ENCODE measurements at places on chromosomes 1 and 21.
A peak's percentile ranks its signal among the peaks of the same experiment; 100 is the strongest.

DNA sequence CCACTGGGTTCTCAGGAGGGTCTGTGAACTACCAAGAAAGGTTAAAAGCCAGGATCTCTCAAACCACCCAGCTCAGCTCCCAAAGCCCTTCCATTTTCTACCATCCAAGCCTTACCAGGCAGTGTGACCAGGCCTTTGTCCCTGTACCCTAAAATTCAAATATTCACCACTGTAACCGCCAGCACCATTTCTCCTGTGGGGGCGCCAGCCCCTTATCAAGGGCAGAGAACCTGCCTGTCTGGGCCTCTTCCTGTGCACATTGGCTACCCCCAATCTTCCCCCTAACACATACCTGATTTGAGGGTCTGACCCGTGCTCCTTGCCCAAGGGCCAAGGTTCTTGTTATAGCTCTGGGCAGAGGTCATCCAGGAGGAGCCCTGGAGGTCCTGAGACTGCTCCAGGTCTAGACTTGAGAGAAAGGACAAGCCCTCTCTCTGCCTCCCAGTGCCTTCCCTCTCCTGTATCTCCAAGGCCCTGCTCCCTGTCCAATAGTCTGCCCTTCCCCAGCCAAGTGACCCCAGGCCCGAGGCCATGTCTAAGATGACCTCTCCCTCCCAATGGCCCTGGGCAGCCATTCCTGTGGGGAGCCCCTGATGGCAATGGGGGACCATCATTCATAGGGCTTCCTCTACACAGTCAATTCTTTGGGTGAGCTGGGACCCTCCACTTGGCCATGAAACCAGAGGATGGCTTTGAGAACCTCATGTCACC, 78.5 kb downstream of the FHAD1 start:
- no peak for DNase-seq

DNA sequence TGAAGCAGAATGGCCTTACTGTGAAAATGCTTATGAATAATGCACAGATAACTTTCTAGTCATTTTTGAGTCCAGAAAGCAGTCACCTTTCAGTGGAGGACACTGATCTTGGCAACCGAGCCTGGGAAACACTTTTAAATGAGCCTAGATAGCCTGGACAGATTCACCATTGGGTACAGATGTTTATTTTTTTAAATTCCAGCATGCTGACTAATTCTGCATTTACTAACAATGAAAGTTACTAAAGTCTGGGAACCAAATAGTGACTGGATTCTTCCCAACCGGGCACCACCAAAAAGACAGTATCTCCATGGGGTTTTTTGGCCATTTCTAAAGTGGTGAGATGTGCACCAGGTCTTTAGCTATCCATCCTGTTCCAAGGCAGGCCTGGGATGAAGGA, 3.3 kb upstream of the FMOD start:
- no peak for DNase-seq

- no peak for DNase-seq
Measured at GRCh38 chr1:100799954-100800612, 80.5 kb downstream of the VCAM1 start.

DNA sequence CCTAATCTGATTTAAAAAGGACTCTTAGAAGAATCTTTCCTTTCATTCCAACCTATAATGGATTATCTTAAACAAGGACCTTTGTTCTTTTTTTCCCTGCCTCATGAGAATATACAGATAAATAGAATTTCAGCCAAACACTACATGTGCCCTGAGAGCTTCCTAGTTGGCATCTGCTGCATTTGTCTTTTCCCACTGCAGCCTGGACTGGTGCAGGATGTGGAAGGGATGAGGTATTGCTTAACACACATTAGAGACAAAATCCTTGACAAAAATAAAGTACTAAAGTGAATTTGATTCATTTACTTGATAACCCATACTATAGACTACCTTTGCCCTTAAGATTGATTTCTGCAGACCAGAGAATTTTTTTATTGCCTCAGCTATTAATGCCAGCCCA, 59.5 kb downstream of the PALMD start:
- no peak for DNase-seq

DNA sequence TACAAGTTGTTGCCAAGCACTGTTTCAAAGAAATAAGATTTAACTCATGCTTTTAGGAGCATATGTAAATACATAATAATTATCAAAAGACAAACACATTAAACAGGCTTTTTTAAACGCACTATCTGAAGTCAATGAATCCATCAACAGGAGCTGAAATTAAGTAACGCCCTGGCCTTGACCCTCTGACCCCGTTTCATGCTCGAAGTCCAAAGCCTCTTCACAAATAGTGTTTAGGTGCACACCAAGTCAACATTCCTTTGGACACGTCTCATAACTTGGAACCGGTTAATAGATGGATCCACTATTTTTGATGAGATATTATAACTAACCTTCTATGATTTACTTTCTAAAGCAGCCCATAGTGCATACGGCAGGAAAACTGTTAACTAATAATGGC, 209.3 kb downstream of the GABPA start:
- no peak for DNase-seq

- DNase-seq, result no peak
Measured at GRCh38 chr1:173168941-173169340, 38.2 kb downstream of the TNFSF4 start.

GRCh38 chr1:156160743-156161171, 7.4 kb downstream of the SEMA4A start:
- no peak for DNase-seq

DNA sequence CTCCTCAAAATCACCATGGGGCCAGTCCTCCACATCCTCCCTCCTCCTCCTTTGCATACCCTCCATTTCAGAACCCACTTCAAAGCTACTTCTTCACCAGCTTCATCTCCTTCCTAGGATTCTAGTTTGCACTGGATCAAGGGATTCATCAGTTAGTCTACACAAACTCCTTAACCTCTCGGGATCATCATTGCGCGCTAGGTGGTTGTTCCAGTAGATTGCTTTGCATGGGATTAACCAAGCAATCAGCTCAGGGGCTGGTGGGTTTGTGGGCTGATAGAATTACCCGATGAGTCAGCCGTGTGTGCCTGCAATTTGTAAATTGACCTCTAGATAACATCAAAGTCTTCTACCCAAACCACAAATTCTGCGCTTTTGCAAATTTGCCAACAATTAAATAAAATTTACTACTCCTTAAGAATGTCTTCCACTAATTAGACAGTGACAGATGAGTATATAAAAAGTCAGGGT, 7.7 kb downstream of the KANK4 start:
- DNase-seq, result no peak

DNA sequence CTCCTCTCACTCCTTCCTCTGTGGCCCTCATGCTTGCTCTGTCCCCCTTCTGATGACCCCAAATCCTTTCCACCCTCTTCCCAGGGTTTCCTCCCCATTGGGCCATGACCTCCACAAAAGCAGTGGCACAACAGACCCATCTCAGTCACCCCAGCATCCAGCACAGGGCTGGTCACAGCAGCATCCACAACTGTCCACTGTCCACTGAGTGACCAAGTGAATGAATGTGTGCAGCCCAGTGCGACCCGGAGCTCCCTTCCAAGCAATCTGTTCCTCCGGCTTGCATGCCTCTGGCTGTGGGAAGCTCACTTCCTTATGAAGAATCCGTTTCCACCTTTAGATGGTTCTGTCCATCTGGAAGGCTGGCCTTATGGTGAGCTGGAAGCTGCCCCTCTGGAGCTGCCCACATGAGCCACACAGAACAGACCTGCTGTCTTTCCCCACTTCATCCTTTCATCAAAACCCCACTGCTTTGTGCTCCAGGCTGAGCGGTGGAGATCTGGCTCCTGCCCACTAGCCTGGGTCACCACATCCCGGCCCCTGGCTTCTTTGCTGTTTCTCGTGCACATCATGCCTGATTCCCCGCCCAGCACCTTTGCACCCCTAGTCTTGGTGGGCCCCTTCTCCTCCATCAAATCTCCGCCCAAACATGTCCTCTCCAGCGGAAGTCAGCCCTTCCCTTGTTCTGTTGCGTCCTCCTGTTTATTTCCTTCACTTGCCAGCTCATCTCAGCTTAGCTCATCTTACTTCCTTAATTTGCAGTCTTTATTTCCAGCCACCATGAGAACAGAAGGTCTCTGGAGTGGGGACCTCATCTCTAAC, 56.4 kb downstream of the EDN2 start:
- DNase-seq, result no peak

GRCh38 chr21:38821248-38821647, 15.5 kb downstream of the ETS2 start:
- DNase-seq, result no peak

- DNase-seq, result no peak
Measured at GRCh38 chr1:200039849-200040474, 12.5 kb downstream of the NR5A2 start.

DNA sequence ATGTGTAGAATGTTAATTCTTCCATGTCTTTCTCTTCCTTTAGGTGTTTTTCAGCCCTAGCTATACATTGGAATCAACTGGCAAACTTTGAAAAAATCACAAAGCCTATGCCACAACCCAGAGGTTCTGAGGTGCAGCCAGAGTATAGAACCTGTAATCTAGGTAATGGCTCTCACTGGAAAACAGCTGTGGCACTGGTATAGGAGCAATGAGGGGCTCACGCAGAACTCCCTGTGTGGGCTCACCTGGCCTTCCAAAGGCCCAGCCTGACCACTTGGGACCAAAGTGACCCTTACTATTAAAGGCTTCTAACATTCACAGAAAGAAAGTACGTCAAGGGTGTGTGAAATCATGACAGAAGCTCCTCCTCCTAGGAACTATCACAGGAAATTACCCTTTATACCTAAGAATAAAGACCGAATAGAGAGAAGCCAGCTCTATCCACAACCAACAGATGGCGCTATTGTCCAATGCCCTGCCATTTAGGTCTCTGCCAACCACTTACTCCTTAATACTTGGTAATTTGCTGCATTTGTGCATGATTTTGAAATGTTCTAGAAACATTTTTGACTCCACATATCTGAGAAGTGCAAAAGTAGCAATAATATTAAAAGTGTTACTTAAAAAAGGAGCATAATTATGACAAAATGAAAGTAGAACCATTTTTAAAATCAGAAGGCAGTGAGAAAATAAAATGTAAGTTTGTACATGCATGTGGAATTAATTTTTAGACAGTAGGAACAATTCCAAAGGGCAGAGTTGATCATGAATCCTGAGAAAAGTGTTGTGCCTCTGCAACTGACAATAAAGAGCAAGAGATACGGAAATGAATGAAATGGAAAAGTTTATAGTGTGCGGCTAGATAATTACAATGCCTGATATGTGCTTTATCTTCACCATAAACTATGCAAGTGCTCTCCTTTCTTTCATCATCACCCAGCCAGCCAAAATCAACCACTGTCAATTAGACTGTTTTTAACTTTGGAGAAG, 93.1 kb upstream of the HAO2 start:
- no peak for DNase-seq

DNA sequence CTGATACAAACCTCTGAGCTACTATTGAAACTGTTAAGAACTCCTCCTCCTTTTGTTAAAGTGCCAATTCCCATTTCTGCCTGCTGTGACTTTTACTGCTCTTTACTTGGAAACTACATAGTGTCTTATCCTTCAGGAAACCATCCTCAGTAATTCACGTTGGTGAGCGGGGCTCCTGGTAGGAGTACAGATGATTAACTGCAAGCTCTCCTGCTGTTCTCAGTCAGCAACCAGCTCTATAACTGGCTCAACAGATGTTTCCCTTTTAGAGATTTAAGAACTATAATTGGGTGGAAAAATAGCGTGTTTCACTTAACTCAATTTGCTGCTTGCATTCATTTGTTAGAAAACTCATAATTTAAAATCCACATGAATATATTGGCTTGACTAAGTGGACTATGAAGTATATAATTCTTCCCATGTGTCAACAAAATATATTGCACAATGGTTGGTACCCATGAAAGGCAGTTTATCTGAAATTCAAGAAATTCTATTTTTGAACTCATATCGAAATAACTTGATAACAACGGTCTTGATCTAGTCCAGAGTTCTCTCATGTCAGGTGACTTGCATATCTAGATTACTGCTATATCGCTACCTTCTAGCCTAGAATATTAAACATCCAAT, 574.0 kb downstream of the KCNT2 start:
- DNase-seq, result no peak

DNA sequence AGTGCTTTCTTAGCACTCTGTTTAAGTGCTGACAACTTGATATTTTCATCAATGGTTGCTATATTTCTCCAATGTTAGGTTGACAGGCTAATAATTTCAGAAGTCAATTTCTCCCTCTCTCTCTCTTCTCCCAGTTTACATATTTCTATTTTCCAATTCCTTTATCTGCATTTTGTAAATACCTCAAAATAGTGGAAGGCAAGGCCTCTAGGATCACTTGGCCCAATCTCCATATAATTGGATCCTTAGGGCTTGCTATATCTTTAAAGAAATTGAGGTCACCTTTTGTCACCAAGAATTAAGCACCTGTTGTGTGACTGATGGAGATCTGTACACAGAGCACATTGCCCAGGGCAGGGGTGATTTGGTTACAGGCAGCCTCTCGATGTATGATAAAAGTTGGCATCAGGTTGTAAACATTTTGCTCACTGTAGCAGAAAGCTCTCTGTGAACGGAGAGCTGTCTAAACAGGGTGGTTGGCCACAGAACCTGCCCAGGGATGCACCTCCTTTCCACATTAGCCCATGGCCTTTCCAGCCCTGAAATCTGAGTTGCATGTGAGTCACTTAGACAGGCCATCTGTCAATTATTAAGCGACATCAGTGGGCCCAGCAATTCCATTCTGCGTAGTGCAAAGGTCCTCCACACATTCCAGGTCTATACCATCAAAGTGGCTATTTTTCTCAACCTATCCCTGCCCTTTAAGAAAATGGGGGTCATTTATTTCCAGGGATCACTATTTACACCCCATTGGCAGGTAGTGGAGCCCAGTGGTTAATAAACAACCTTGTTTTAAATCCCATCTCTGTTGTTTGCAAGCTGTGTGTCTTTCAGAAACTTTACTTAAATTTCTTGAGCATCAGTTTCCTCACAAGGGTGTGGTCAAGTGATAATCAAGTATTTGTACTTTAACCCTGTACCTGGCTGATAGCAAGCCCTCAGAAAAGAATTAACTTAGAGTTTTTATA, 29.1 kb upstream of the IRF2BP2 start:
- DNase-seq, result no peak

DNA sequence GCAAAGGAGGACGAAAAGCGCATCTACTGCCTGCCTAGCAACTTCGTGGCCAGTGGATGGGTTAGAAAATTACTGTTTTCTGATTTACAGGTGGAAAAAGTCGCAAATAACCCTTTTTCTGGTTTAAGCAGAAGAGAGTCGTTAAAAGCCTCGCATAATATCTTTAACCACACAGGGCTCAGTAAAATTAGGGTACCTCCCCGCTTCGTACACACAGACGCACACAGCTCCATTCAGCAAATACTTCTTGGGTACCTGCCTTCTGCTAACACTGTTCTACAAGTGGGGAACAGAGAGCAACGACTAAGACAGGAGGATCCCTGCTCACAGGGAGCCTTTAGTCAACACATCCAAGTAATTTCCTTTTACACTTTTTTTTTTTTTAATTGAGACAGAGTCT, 704 bp downstream of the ALG6 start:
- no peak for DNase-seq

GRCh38 chr21:33374450-33375096, 28.6 kb upstream of the IFNGR2 start:
- DNase-seq, result peak; percentile 31

- no peak for DNase-seq
Measured at GRCh38 chr1:65079941-65080340, 68.1 kb upstream of the AK4 start.

GRCh38 chr1:13830616-13831280, 130.8 kb downstream of the PRDM2 start:
- no peak for DNase-seq

GRCh38 chr21:36747041-36747814, 48.3 kb downstream of the SIM2 start:
- DNase-seq, result no peak

- DNase-seq, result no peak
Measured at GRCh38 chr1:160708801-160709200, 2.8 kb downstream of the CD48 start.

- no peak for DNase-seq
Measured at GRCh38 chr1:247118946-247119446, 14.8 kb upstream of the ZNF669 start.
